ENCODE measurements at places on chromosomes 1 and 21.

- no peak for DNase-seq
These were observed 2.7 kb downstream of the ZBTB7B start for GRCh38 chr1:155005076-155006011.

DNA sequence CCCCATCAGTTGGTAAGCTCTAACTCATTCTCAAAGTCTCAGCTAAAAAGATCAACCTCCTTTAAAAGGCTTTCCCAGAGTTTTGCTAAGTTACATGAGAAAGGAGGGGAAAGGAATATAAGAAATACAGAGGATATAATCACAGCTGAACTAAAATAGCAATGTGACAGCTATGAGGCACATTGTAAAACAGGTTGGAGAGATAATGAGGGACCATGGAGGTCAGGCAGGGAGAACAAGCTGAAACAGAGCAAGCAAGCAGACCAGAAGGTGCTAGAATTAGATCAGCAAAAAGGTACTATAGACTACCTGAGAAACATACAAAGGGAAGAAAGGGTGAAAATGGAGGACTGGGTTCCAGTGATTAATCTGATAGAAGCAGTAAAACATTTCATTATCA is 28.5 kb downstream of the GPATCH2 start:
- no peak for DNase-seq

DNA sequence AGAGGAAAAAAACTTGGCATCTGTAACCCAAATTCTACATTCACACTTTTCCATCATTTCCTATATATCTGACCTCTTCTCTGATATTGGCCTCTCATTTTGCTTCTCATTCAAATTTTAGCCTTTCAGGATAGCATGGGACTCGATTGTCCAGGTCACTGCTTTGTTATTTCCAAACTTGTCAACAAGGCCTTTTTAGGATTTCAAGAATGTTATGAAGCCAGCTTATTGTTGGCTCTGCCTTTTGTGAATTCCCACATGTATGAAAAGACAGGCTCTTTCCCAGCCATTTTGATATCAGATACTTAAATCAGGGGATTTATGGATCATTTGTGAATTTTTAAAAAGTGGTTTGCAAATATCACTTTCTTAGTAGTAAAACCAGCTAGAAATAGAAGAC is 663.5 kb downstream of the NCAM2 start:
- no peak for DNase-seq

DNA sequence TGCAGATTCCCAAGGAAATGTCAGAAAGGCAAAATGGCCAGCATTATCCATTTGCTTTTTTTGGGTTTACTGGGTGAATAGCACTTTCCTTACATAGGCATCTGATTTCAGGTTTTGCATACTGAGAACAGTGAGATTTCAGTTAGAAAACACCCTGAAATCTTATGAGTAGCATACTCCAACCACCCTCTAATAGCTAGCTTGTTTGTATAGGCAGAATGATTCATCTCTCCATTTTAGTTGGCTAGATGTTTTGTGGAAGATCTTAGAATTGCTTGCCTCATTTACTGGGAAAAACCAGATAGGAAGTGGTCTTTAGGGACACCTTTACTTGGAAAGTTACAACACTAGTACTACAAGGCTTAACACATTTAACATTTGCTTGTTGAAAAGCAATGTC is 10.4 kb downstream of the KYAT3 start:
- no peak for DNase-seq

DNA sequence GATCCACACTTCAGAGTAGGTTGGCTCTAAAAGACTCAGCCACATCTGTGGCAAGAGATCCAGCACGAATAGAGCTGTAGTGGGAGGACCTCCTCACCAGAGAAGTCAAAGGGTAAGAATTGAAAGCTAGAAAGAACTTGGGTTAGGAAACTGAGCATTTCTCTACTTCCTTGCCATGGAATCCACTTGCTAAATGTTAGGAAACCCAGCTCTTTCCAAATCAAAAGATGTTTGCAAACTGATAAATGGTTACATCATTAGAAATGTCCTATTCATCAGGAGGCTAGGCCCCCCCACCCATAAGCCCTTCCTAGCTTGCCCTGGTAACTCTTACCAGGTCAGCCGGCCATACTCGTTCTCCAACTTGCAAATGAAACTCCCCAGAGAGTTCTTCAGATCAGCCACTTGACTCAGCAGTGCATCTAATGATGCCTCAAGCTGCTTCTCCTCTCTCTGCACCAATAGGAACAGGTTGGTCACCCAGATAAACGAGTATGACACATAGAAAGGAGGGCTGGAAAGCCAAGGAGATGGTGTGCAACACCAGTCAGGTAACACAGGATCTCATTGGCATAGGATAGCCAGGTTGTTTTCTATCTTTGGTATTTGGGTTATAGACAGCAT is 1.5 kb downstream of the MED8 start:
- DNase-seq, result no peak

DNA sequence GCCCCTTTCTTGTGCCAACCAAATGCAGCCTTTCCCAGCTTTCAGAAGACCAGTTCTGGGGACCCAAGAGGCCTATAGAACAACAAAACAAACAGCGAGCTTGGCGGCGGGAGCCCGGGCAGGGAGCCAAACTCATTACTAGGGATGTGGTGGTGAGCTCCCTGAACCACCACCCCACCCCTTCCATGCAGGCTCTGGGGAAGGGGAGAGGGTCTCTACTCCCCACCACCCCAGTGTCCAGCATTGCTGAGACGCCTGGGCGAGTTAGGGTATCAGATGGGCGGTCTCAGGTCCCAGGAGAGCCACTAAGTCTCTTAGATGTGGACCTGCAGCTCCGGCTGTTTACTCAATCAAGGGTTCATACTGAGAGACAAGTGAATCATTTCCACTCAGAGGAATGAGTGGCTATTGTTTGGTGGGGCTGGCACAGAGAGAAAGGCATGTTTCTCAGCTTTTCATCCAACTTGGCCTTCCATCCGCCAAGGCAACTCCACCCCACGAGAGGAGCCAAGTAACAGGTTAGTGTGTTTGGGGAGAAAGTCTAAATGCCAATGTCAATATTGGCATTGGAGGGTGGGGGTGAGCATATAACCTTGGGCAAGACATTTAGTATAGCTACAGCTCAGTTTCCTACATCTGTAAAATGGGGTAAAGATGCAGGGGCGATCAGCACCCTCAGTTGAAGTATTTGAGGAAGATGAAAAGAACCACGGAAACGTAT is 40.9 kb downstream of the PLXNA2 start:
- DNase-seq, result no peak

- no peak for DNase-seq
These were observed 203.8 kb downstream of the LMX1A start for GRCh38 chr1:165152727-165153126.

DNA sequence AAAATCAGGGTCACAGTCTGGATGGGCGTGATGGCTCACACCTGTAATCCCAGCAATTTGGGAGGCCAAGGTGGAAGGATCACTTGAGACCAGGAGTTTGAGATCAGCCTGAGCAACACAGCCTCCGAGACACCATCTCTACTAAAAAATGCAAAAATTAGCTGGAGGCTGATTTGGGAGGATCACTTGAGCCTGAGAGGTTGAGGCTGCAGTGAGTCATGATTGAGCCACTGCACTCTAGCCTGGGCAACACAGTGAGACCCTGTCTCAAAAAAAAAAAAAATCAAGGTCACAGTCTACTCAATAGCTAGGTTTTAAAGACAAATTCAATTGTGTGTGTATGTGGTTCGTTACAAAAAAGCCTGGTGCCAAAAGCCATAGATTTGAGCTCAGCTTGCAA is 34.4 kb downstream of the TRIM67 start:
- no peak for DNase-seq

- no peak for DNase-seq
These were observed 225.8 kb downstream of the PTPRU start for GRCh38 chr1:29462096-29462495.

GRCh38 chr1:229149435-229149834 is 121.5 kb upstream of the RAB4A start:
- no peak for DNase-seq

DNA sequence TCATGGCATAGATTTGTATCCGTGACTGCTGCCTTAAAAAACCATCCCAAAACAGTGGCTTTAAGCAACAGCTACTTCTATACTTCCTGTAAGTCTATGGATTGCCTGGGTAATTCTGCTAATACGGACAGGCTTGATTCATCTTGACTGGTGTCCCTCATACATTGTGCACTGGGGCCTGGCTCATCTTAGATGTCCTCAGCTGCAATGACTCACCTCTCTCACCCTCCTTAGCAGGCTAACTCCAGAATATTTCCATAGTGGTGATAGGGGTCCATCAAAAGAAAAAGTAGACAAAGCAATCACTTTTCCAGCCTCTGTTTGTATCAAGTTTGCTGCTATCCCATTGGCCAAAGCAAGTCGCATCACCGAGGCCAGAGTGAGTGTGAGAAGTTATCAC is 409.1 kb upstream of the KAZN start:
- DNase-seq, result no peak

Measured in activated CD8-positive, alpha-beta memory T cell treated with anti-CD3 and anti-CD28 coated beads, Interleukin-2, amount 10 ng/mL, durations not matched to agents 7 days and 5 days (primary cell).